ENCODE measurements at places on chromosomes 7 and 10. TPM values are rescaled to one million over a fixed set of nuclear protein-coding genes. Genes with fewer than 3 reads are reported as not detected.
A peak's percentile ranks its signal among the peaks of the same experiment; 100 is the strongest.

Gene SPDYE1
- not detected for total RNA-seq

DNA sequence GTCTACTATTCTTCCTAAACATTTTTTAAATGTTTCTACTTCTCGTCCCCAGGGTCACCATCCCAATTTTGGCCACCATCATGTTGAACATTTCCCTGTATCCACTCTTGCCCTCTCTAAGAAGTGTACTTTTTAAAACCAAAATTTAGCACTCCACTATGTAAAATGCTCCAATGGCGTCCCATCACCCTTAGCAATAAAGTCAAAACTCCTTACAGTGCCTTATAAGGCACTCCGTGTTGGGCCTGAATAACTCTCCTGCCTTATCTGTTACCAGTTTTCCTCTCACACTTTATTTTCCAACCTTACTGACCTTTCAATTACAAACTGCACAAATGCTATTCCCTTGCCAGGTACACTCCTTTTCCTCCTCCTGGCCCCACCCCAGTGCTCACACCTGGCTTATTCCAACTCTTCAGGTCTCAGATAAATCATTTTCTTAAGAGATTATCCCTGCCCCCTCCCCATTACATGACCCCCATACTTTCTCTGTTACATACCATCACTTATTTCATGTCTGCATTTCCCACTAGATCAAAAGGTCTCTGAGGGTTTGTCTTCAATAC is 1.3 kb downstream of the TMEM168 start:
- no peak for DNase-seq

Gene ARMC3
- 5.2 TPM for total RNA-seq

Gene ZNF804B
- total RNA-seq: not detected

DNA sequence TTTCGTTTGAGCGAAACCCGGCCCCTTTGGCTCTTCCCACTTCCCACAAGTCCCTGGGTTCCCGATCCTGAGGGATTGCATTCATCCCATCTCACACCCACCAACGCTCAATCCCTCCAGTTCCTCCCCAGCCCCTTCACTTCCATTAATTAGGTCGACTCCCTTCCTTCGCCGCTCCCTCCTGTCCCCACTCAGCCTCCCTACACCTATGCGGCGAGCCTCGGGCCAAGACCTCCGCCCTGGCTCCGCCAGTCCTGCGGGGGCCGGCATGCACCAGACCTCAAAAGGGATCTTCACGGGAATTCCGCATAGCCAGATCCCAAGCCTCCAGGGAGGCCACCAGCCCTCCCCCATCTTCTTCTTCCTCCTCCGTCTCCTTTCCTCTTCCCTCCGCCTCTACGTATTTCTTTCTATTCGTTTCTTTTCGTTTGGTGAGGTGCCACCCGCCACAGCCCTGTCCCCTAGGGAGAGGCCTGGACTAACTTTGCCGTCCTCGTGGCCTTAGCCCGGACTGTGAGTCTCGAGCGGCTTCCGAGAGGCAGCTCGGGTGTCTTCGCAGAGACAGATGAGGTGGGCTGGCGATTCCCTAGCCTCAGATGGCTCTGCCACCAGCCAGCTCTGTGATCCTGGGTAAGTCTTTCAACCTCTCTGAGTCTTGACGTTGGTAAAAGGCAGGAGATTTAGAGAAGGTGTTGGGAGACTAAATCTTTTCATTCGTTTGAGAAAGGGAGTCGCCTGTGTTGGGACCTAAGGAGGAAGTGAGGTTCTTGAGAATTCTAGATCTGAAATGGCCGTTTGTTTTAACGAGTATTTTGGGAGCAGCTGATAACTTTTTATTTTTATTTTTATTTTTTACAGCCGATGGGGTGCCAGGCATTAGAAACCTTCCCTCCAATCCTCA is 8.1 kb upstream of the LBX1 start:
- no peak for DNase-seq

Gene PRSS37
- not detected for total RNA-seq

DNA sequence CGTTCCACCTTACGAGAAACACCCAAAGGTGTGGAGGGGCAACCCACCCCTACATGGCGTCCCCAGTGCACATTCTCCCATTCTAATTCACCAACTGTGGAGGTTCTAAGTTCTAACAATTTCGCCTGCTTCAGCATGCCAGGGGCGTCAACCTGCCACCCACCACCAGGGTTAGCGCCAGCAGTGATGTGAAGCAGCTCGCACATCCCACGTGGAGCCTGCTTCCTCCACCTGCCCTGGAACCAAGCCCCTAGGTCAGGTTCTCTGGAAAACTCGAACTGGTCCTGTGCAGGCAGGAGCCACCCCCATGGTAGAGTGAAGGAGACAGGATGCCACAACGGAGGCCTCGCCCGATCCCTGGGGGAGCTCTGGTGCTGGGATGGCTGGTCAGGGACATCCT is 33.3 kb upstream of the FXYD4 start:
- no peak for DNase-seq

GRCh38 chr7:151793531-151793951 is 83.4 kb downstream of the PRKAG2 start:
- DNase-seq: no peak

Gene LRRTM3
- total RNA-seq: not detected

Gene PCGF5
- 36.7 TPM for total RNA-seq

DNA sequence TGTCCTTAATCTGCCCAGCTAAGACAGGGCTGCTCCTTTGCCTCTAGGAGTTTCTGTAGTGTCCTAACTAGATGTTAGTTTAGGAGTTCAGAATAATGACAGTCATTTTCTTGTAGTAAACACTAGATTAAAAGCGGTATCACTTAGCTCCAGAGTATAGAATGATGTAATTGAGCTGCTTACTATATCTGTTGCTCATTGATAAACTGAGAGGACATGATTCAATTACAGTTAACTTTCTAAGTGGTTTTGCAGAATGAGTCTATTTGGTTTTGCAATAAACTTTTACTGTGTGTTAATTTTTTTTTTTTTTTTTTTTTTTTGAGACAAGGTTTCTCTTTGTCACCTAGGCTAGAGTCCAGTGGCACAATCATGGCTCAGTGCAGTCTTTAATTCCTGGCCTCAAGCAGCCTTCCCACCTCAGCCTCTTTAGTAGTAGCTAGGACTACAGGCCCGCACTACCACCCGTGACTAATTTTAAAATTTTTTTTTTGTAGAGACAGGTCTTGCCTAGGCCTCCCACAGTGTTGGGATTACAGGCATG is 1.8 kb downstream of the STMP1 start:
- no peak for DNase-seq

DNA sequence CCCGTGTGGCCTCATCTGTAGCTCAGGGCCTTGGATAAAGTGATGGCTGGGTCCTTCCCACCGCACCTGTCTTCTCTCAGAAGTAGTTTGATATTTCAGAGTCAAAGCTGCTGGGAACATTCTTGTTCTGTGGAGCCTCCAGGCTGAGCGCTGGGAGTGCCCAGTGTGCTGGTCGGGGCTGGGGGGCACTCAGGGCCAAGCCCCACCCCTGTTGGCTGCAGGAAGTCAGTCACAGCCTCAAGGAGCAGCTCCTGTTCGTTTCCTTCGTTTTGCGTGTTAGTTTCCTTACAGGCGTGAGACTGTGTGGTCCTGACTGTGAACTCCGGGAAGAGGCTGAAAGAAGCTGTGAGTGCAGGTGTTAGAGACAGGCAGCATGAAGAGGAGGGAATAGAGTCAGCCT is 33.2 kb downstream of the POR start:
- DNase-seq: no peak

- peak; percentile 18 for DNase-seq
Measured at GRCh38 chr7:92827464-92828120, 8.8 kb downstream of the CDK6 start.

DNA sequence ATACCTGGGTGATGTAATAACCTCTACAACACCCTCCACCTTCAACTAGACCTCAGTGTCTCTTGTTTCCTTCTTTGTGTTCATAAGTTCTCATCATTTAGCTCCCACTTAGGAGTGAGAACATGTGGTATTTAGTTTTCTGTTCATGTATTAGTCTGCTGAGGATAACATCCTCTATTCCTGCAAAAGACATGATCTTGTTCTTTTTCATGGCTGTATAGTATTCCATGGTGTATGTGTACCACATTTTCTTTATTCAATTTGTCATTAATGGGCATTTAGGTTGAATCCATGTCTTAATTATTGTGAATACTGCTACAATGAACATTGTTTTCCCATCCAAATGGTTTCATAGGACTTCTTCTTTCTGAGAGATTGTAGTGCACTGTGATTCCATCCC is 135.7 kb downstream of the MBL2 start:
- no peak for DNase-seq

Gene MRC1
- not detected for total RNA-seq

Gene TBX20
- total RNA-seq: not detected

Gene SH2B2
- total RNA-seq: 16.5 TPM

GRCh38 chr7:45401851-45402250 is 172.3 kb upstream of the ADCY1 start:
- DNase-seq: no peak

- no peak for DNase-seq
Measured at GRCh38 chr10:80691441-80691840, 153.7 kb downstream of the SH2D4B start.

DNA sequence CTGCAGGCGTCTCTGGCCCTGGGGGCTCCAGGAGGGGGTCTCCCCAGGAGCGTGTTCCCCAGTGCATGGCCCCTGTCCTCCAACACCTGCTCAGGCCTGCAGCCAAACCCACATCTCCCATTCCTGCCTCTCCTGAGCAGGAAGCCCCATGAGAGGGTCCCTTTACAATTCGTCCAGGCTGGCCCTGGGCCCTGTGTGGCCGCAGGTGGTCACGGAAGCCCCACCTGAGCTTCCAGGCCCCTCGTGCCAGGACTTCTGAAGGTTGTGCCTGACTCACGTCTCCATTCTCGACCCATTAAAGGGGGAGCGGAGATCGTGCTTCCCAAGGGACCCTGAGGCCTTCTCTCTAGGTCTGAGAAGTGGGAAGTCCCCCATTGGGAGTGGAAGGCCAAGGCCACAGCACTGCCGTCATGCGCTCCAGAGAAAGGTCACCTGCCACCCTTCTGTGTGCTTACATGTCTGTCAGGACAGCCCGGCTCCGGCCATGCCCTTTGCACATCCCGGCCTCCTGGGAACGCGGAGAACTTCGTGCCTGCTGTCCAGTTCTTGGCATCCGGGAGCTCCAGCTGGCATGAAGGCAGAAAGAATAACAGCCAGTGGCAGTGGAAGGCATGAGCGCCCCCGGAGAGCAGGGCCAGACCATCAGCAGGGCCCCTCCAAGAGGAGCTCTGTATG is 382.3 kb downstream of the DNAJB6 start:
- DNase-seq: no peak

Gene NYAP1
- total RNA-seq: 3.6 TPM

DNA sequence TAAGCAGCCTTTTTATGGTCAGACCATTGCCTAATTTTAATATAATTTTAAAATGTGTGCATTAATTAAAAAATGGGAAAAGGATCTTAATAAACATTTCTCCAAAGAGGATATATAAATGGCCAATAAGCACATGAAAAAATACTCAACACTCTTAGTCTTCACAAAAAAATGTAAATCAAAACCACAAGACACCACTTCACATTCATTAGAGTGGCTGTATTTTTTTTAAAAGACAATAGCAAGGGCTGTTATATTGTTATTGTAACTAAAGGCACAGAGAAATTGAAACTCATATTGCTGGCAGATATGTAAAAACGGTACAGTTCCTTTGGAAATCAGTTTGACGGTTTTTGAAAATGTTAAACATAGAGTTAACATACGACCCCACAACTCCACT is 3.2 kb upstream of the CROT start:
- no peak for DNase-seq

Gene TRIM50
- total RNA-seq: not detected

DNA sequence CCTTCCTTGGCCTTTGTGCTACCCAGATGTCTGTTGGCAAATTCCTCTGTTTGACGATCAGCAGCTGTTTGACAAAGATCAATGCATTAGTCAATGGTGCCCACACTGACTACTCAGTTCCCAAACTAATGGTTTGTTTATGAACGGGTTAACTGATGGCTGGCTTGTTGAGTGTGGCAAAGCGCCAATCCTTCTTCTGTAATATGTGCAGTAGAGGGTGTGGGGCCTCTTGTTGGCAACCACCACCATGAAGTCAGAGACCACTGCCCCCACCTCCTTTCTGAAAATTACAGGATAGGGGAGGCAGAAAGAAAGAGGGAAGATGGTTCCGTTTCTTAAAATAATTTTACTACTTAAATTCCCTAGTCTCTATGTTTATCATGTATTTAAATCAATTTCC is 2.6 kb upstream of the PLCE1 start:
- DNase-seq: no peak

Measured in Caki2 (cell line).